ENCODE measurements at places on chromosomes 3 and 15.

- no peak for DNase-seq
These were observed 49.4 kb upstream of the INSYN1 start for GRCh38 chr15:73802431-73803041.

DNA sequence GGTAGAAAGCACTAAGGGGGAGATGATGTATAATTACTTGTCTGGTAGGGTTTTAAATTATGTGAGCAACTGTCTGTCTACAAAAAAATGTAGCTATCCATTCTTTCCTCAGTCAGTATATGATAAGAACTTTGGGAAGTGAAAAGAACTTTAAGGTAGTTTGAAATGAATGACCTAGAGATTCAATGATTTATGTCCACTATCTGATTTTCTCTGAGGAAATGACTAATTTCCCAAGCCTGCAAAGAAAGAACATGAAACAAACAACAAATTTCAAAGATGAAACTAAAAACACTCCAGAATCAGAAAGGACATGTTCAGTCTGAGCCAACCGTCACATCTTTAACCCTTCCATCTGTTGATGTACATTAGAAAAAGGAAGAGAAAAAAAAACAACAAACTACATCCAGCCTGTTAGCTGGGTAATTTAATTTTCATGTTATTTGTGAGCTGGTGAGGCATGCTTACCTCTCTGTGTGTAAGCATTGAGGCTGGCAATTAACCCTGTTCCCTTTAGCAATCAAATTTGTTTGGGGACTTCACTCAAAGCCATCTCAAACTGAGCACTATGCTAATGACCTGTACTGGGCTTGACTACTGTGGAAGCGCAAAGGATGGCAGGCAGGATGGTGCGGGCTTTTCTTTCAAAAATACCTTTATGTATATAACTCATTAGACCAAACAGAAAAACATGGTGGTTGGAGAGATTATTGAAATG is 220.1 kb downstream of the TUSC7 start:
- no peak for DNase-seq

DNA sequence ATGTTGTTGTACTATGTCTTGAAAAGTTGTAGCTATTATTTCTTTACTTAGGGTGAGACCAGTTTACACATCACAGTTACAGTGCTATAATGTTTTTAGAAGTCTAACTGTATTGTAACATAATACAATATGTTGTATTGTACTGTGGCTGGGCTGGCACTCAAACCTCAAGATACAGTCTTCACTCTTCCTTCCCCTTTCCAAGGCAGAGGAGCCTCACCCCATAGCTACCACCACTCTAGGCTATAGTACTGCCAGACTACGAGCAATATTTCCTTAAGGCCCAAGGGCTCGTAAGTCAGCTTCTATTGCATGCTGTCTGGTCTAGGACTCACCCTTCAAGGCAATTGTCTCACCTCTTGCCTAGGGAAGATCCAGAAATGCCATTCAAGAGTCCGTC is 597.7 kb downstream of the OTOL1 start:
- no peak for DNase-seq

DNA sequence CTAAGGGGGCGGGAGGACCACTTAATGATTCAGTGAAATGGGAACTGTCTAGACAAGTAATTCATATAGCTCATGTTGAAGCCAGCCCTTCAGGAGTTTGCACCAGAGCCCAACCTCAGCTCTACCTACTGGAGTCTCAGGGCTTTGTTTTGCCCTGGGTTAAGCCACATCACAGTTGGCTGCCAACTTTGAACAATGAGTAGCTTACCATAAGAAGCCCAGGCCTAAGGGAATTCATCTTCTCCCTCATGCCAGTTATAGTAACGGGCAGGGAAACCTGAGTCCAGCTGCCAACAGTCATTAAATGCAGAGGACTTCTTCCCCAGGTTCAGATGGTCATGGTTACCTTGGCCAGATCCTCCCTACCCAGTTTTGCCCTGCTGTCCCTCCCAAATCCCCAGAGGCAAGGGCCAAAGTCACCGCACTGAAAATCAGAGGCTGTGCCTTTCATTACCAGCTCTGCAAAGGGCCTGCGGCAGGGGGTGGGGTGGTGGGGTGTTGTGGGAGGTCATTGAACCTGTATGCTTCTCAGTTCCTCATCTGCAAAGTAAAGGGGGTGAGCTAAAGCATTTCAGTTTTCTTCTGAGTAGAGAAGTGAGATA is 302.2 kb upstream of the NR2E3 start:
- no peak for DNase-seq

DNA sequence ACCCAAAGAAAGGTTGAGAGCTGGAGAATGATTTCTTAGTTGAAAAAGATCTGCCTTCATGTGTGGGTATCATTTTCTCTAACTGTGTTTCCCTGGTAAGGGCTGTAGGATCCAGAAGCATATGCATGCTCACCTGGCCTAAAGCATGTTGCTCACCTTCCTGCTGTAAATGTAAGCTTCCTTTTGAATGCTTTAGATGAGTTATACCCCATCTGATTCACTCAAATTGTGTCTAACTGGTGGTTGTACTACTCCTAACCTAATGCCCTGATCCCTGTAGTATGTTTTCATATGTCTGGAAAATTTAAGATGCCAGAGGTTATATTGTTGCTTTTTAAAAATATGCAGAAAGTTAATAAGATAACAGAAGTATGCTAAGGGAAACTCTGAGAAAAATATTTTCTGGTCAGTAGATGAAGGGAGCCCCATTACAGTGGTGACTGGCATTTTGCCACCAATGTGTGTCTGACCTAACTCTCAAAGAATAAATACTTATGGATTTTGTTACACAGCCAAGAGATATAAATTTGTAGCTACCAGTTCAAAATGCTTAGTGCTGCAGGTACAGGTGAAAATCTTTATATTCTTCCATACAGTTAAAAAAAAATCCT is 7.7 kb downstream of the FILIP1L start:
- no peak for DNase-seq

GRCh38 chr3:11507719-11508118 is 136.0 kb downstream of the VGLL4 start:
- no peak for DNase-seq

GRCh38 chr15:52100807-52101442 is 11.7 kb downstream of the BCL2L10 start:
- DNase-seq: no peak

- DNase-seq: no peak
These were observed 602.0 kb upstream of the KCNMB2 start for GRCh38 chr3:177934001-177934891.

DNA sequence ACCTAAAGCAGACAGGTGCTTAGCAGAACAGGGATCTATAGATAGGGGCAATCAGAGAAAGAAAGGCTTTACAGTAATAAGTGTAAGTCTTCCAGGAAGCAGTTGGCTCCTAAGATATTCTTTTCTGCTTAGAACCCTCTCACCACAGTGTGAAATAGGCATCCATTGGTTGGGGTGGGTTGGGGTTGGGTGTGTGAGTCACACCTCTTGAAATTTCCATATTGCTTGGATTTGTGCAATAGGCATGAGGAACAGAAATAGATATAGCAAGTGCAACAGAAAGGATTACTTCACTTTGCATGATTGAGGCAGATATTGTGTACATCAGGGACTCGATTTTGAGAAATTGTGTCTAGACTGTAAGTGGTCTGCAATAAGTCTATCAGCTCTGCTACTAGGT is 200.1 kb upstream of the GAP43 start:
- DNase-seq: no peak

DNA sequence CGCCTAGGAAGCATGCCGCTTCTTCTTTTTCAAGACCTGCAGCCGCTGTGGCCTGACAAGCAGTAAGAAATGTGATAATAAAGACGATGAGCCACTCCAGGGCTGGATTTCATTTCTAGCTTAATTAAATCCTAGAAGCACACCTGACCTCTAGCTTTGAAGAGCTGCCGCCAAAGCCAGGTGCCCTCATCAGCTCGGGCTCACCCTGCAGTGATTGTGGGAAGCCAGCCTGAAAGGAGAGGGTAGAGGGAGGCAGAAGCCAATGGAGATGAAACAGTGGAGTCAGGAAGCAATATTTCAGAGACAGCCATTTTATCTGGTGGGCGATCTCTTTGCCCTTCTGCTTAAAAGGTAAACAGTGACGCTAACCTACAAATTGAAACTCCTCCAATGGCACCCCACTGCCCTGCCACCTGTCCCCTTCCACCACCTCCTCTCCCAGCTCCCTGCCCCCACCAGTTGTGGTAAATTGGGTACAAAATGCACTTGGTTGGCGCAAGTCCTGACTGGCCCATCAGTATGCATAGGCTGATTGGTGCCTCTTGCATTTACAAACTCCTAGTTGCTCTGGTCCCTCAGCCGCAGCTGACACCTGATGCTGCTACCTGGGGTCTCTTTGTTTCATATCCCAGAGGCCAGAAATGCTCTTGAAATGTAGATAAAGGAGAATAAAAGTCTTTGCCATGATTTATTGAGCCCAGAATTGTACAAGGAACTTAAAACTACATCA is 385.3 kb downstream of the PDCD6IP start:
- no peak for DNase-seq

DNA sequence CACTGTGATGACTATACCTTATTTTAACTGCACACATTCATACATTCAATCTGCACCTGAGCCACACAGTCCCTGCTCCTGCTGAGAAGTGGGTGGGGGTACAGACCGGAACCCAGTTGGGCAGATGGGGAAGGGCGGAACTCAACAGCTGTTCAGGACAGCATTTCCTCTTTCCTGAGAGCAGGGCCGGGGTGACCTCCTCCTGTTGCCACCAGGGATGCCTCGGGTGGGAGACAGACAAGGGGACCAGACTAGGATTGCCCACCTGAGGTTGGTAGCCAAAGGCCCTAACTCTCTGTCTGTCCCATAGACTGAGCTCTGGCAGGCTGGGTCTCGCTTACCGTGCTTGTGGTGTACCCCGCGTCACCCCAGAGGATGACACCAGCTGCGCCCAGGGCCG is 3.9 kb downstream of the HYAL2 start:
- no peak for DNase-seq

GRCh38 chr3:87126321-87126720 is 100.8 kb upstream of the CHMP2B start:
- DNase-seq: no peak

GRCh38 chr3:4751502-4752101 is 227.6 kb upstream of the BHLHE40 start:
- no peak for DNase-seq

DNA sequence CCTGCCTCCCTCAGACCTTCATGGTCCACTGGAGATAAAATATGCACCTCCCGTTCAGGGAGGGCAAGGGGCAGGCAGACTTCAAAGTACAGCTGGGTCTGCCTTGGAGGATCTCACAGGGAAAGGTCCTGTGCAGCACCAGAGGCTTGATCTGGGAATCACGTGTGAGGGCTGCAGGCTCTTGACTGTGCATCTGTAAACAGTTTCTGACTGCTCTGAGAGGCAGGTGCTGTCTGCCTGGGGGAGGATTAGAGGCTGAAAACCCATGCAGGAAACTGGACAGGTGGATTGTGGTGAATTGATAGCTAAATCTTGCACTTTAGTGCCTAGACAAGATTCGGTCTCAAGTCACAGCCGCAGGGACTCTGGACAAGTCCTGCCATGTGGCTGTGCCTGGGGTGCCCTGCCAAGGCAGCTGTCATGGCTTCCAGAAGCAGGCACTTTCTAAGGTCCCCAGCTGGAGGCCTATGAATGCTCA is 239.3 kb downstream of the EPHB1 start:
- DNase-seq: no peak

DNA sequence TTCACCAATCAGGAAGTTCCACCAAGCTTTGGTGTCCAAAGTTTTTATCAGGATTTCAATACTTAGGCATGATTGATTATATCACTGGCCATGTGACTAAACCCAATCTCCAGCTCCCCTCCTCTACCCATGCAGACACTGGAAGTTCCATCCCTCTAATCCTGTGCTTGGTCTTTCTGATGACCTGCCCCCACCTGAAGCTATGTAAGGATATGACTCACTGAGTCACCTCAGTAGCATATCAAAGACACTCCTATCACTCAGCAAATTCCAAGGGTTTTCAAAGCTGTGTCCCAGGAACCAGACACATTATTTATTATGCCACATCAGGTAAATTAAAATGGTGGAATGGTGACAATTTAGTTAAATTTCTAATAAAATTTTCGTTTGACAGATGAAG is 158.9 kb downstream of the TAFA4 start:
- DNase-seq: no peak

DNA sequence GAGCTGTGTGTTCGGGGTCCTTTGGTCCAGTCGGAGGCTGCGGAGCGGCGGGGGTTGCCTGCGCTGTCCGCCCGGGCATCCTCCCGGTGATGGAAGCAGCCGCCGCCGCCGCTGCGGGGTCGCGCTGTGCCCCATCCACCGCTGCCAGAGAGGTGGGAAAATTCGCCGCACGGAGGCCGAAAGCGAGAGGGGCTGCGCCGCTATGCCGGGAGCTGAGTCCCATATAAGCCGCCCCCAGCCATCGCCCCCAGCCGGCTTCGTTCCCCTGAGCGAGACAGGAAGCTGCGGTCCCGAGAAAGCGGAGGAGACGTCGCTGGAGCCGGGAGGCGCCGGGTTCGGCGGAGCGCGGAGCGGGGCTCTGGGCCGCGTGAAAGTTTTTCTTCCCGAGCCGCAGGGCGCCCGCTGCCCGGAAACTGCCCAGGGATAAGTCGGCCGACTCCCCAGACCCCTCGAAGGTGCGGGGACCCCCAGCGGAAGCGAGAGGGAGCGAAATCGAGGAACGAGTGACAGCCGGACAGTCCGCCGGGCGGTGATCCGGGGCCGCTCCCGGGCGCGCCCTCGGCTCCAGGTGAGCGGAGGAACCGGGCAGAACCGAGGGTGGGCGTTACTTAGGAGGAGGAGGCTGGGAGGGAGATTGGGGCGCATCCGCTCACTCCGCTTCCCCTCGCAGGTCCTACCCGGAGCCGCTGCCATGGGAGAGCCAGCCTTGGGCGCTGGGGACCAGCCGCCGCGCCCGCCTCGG is 574 bp downstream of the CHST2 start:
- DNase-seq: peak; percentile 13

Measured in stimulated activated CD4-positive, alpha-beta T cell treated with anti-CD3 and anti-CD28 coated beads, Interleukin-12 subunit alpha, Interleukin-12 subunit beta, amount 100 ng/mL, for 24 hours (primary cell).